ENCODE measurements at places on chromosomes 3 and 15.

DNA sequence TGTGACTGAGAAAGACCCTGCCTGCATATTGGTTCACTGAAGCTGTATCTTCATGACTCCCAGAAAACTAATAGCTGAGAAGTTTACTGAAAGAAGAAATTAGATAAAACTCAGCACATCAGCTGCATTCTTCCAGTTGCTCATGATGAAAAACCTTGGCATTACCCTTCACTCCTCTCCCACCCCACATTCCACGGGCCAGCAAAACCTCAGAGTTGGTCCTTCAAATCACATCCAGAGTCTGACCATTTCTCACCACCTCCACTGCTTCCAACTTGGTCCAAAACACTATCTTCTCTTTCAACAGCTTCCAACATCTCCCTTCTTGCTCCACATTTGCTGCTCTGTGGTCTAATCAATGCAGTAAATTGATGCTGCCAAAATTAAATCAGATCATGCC lies 97.1 kb downstream of the CD47 start:
- DNase-seq: peak; percentile 61

GRCh38 chr3:50473768-50474167 lies 29.7 kb downstream of the CACNA2D2 start:
- DNase-seq: no peak

GRCh38 chr3:87219611-87220010 lies 7.5 kb upstream of the CHMP2B start:
- DNase-seq: peak; percentile 17

DNA sequence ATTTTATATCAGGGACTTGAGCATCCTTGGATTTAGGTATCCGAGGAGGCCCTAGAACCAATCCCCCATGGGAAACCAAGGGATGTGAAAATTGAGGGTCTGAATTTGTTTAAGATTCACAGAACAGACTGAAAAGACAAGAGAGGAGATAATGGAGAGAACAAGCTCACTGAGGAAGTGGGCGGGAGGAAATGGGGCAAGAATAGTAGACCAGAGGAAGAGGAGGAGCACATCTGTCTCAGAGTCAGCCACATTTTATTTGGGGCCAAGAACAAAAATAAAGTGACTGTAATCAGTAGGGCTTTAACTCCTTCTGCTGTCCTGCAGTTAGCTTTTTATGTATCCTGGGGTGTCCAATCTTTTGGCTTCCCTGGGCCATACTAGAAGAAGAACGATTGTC lies 63.8 kb downstream of the BLM start:
- DNase-seq: no peak

GRCh38 chr3:71148455-71149060 lies 435.0 kb downstream of the FOXP1 start:
- DNase-seq: no peak

DNA sequence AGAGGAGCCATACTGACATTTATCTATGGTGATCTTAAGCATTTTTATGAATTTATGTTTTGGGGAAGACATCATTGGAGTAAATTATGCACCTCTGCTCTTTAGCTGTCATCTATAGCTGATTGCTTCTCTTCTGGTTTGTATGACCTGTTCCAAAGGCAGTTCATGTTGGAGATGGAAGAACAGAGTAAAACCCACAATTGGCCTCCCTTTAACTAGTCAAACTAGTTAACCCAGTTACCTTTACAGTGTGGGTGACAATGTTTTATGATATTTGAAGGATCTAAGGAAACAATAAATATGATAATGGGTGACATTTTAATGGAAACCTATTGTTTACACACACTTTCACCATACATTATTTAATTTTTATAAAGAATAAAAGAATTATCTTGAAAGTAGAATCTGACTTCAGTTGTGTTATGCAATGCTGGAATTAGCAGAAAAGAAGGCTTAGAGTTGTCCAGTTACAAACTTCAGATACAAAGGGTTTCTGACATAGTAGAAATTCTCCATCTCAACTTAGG lies 263.5 kb downstream of the NFKBIZ start:
- no peak for DNase-seq

DNA sequence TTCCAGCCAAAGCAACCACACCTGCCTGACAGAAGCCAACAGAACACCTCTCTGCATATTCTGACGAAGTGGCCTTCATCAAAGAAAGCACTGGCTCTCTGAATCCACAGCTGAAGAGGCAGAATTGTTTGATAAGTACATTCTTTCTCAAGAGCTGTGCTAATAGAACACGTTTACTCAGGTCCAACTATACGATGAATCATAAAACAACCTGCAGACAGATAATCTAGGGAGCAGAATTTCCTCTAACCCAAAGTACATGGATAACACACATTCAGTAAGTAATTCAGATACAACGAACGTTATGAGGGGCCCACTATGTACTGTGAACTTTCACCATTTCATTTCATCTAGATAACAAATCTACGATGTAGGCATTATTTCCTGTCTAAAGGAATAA lies 25.4 kb downstream of the ALDH1A2 start:
- no peak for DNase-seq

DNA sequence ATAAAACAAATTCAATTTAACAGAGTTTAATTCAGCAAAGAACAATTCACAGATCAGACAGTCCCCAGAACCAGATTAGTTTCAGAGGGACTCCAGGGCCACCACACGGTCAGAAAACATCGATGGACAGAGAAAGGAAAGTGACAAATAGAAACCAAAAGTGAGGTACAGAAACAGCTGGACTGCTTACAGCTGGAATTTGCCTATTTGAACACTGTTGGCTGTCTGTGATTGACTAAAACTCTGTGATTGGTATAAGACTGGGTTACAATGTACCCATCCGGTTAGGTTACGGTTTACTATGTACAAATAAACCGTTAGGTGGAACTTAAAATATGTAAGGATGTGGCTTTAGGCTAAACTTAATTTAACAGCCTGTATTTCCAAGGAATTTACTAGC lies 30.3 kb downstream of the MOBP start:
- no peak for DNase-seq

DNA sequence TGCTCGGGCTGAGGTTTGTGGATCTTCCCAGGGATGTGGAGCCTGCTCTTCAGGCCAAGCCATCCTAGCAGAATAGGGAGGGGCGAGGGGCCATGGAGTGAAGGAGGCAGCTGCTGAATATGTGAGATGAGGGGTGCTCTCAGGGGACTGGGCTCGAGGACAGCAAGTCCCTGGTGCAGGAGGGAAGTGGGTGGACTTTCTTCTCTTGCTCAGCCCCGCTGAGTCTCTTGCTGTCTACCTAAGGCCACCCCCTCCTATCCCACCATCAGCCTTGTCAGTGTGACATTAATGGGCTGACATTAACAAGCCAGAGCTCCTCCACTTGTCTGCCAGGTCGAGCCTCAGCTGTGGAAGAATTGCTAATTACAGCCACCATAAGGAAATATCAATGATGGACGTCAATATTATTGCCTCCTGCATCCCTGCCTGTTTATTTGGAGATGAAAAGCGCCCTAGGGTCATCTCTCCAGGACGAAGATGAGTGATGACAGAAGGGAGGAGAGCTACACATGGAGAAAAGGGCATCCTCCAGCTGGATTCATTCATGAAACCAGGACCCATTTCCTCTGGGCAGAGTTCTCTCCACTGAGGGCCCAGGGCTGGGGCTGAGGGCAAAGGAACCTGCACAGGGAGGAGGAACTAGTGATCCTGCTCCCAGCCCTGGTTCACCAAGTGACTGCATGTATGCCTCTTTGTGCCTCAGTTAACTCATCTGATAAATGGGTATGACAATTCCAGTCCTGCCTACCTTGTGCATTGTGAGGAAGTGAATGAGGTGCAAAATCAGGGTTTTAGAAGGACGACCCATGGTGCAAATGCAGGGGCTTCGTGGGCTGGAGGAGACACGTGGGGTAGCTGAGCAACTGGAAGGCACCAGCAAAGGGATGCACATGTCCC lies 34.9 kb upstream of the LINGO1 start:
- DNase-seq: no peak

DNA sequence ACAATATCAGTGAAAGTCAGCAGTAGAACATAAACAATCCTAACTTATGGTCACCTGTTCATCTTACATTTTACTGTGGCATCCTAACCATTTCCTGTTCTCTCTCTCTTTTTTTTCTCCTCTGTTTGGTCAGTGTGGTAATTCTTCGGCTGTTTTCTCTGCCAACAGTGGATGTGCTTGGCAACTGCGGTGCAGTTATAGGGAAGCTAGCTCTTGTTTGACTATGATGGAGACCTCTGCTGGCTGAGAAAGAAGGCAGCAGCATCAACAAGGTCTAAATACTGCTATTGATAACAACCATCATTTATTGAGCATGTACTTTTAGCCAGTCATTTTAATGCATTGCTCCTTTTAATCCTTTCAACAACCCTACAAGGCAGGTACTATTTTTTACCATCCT lies 723 bp upstream of the DRD3 start:
- peak; percentile 27 for DNase-seq

GRCh38 chr3:73467211-73467610 lies 157.5 kb downstream of the PDZRN3 start:
- DNase-seq: no peak

DNA sequence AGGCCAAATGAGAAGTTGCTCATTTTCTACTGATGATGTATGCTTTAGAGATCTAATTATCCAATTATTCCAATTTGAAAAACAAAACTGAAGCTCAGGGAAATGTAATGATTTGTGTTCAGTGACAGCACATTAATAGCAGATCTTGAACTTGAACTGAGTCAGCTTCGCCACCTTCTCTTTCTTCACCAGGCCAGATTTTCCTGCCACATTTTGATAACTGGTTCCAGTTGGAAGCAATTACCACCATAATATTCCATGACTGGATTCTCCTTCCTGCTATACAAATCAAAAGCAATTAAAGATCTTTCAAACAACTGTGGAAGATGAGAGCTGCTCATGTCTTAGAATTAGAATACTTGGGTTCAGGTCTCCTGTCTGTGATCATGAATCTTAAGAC lies 334.1 kb downstream of the RBMS3 start:
- DNase-seq: no peak

All from fibroblast of upper back skin (primary cell).